ENCODE measurements at places on chromosomes 12 and 14. TPM values are rescaled to one million over a fixed set of nuclear protein-coding genes. Genes with fewer than 3 reads are reported as not detected.

The CLEC14A gene
- polyA plus RNA-seq, result 5.9 TPM

The TAS2R9 gene
- not detected for polyA plus RNA-seq

The SLC25A47 gene
- polyA plus RNA-seq, result 0.37 TPM

The LMNTD1 gene
- 0.22 TPM for polyA plus RNA-seq

The JAG2 gene
- polyA plus RNA-seq, result 11.0 TPM

The PRKD1 gene
- 18.6 TPM for polyA plus RNA-seq

The CCDC60 gene
- 0.01 TPM for polyA plus RNA-seq

The KSR2 gene
- 0.61 TPM for polyA plus RNA-seq

The PKP2 gene
- polyA plus RNA-seq, result 37.1 TPM

The SIVA1 gene
- polyA plus RNA-seq, result 86.4 TPM

The ZC2HC1C gene
- polyA plus RNA-seq, result 4.5 TPM

The KRT75 gene
- not detected for polyA plus RNA-seq

The TMPRSS12 gene
- polyA plus RNA-seq, result 0.01 TPM

The GZMH gene
- 0.70 TPM for polyA plus RNA-seq

The AQP5 gene
- polyA plus RNA-seq, result 0.64 TPM

The CAPZA3 gene
- polyA plus RNA-seq, result 0.04 TPM

The IFNG-AS1 gene
- polyA plus RNA-seq, result 0.13 TPM

The CBLN3 gene
- polyA plus RNA-seq, result 5.6 TPM

The PROX2 gene
- 1.5 TPM for polyA plus RNA-seq

The RBP5 gene
- polyA plus RNA-seq, result 25.7 TPM

The SRRM4 gene
- polyA plus RNA-seq, result 1.6 TPM

The CELA1 gene
- not detected for polyA plus RNA-seq

The MUCL1 gene
- not detected for polyA plus RNA-seq

The RASSF8 gene
- polyA plus RNA-seq, result 20.2 TPM

The CAND1 gene
- polyA plus RNA-seq, result 122 TPM

The CCDC177 gene
- polyA plus RNA-seq, result 0.07 TPM

The CMAS gene
- 55.5 TPM for polyA plus RNA-seq

The ASIC1 gene
- polyA plus RNA-seq, result 4.7 TPM

The NTF3 gene
- 2.1 TPM for polyA plus RNA-seq

The ADGRD1 gene
- polyA plus RNA-seq, result 84.8 TPM

The CYP27B1 gene
- polyA plus RNA-seq, result 1.8 TPM

The ATP5MC2 gene
- polyA plus RNA-seq, result 588 TPM

Data from large intestine (tissue), 12 donors.